ENCODE measurements at places on chromosomes 3 and 15.

DNA sequence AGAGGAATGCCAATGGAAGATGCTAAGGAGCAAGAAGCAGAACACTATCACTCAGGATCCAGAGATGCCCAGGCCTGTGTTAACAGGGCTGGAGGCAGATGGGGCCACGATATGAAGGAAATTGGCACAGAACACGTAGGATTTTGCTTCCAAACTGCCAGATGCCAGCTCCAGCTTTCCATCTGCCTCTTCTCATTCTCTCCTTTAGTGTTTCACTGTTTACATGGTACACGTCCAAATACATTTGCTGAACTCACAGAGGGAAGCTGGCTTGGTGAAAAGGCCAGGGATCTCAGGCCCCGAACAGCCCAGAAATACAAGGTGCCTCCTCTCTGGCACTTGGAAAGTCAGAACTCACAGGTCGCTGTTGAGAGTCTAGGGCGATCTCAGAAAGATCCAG lies 187.0 kb downstream of the NTRK3 start:
- no peak for DNase-seq

- DNase-seq: no peak
Measured at GRCh38 chr15:65336493-65337435, 32.3 kb downstream of the RNU5B-1 start.

- no peak for DNase-seq
Measured at GRCh38 chr3:71695000-71695482, 30.2 kb downstream of the EIF4E3 start.

GRCh38 chr15:100175406-100176114 lies 166.2 kb downstream of the ADAMTS17 start:
- DNase-seq: no peak

DNA sequence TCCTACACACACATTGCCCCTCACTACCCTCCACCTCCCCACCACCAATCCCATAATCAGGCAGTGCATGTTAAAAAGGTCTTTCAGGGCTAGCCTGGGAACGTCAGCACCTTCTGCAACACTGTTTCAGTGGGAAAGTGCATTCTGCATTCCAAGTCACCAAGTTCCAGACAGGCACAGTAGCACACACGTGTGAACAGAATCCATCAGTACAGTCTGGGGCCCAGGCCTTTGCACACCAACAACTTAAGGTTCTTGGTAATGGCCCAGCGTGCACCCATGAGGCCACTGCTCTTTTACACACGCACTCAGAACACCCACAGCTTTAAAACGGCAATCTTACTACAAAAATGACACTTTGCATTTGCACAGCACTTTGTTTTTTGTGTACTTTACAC lies 1.2 kb downstream of the ANXA2 start:
- DNase-seq: no peak

DNA sequence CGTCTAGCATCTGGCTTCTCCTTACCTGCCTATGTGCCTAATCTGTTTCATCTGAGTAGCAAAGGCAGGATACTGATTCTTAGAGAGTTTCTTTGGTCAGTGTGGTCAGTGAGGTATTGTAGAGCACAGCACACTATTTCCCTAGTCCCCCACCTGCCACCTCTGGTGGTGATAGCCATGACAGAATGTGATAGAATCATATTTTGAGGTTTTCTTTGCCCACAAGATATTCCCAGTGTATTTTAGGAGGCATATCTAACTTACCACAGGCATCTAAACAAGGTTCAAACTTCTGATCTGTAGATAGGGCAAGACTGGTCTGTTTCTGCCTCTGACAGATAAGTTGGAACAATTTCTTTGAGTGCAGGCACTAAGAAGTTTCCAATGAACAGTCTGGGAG lies 188.0 kb downstream of the SOX2 start:
- DNase-seq: no peak

GRCh38 chr3:58999134-58999773 lies 50.6 kb downstream of the CFAP20DC start:
- peak; percentile 37 for DNase-seq

DNA sequence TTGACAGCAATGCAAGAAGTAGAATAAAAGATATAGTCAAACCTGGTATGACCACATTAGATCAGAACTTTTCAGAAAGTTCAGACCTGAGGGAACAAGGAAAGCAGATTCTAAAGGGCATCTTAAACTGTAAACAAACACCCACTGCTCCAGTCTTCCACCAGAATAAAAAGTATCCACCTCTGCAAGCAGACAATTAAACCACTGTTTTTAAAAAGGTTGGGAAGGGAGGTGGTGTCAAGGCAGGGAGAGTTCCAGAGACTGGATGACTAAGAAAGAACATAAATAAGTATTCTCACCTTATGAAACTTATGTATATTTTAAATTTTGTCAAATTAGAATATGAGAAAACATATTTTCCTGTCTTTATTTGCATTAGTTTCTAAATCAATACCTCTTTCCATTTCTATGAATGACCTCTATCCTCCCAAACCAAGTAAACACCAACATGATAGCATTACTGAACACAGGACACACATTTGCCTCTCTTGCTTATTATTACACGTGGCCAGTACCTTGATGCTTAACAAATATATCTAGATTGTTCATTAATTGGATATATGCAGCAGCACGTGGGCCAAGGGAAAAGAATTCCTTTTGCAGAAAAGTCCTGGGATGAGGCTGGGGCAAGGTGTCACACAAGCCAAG lies 31.6 kb downstream of the PIK3CB start:
- DNase-seq: no peak

GRCh38 chr3:174101244-174101643 lies 703.7 kb downstream of the NLGN1 start:
- DNase-seq: peak; percentile 30

DNA sequence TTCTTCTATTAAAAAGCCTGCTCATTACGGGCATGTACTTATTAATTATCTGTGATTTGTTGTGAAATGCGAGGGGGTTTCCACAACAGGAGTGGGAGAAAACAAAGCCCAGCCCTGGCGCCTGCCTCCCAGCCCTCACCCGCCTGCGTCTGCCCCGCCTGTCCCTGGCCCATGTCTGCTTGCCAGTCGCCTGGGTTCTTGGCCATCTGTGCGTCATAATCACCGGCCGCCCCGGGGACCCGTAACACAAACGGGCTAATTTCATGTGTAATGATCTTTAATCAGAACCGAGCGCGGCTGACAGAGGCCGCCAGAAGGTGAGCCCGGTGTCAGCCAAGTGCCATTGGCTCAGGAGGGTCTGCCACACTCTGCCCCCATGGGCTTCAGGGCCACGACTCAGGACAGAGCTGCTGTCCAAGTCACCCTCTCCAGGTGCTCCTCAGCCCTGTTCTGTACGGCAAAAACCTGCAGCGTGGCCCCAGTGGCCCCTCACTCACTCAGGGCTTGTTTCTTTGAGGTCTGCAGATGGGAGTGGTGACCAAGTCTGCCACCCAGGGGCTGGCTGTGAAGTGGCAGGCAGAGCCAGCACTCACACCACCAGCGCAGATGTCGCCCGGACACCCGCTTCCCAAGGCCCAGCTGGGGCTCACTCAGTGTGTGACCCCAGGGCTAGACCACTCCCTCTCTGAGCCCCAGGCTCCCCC lies 28.8 kb upstream of the TMEM115 start:
- DNase-seq: no peak

- DNase-seq: no peak
Measured at GRCh38 chr15:83119968-83120581, 12.6 kb downstream of the TM6SF1 start.

GRCh38 chr3:43288850-43289249 lies 2.5 kb downstream of the SNRK start:
- no peak for DNase-seq

GRCh38 chr15:75577401-75578172 lies 1.5 kb downstream of the PTPN9 start:
- peak; percentile 43 for DNase-seq

DNA sequence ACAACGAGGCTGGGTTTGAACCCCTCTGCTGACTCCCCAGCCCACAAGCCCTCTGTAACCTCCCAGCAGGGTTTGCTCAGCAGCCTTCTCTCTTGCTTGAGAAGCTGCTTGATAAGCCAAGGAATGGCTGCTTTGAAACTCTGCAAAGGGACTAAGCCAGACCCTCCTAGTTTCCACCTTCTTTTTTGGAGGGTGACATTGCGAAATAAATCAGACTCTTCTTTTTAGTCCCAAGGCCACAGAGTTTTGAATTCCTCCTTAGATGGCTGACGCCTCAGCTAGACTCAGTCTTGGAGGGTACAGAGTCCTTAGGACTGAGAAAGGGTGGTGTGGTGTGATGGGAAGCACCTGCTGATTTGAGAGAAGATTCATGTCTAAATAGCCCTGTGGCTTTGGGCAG lies 1.2 kb downstream of the TGM4 start:
- DNase-seq: no peak

DNA sequence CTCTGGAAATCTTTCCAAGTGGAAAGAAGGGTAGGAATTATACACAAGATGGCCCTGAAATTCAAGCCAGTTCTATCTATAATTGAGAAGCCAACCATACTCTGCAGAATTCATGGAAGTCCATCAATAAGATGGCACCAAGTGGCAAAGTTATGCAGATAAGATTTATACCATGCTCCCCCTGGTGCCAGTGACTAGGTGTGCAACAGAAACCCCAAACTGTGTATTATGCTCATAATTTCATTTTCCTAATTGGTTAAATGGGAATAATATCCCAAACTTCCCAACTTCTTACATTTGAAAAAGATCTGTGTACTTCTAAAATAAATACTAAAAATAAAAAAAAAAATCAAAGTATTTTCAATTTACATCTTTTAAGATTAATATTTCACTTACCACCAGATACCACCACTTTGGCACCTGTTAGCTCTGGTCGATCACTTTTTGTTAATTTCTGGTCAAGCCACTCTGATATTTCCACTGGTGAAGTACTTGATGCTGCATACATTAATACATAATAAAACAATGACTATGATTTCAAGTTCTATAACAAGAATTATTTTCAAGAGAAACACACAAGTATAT lies 25.9 kb downstream of the ETFA start:
- peak; percentile 51 for DNase-seq

GRCh38 chr15:77826006-77826695 lies 193.4 kb upstream of the LINGO1 start:
- no peak for DNase-seq

DNA sequence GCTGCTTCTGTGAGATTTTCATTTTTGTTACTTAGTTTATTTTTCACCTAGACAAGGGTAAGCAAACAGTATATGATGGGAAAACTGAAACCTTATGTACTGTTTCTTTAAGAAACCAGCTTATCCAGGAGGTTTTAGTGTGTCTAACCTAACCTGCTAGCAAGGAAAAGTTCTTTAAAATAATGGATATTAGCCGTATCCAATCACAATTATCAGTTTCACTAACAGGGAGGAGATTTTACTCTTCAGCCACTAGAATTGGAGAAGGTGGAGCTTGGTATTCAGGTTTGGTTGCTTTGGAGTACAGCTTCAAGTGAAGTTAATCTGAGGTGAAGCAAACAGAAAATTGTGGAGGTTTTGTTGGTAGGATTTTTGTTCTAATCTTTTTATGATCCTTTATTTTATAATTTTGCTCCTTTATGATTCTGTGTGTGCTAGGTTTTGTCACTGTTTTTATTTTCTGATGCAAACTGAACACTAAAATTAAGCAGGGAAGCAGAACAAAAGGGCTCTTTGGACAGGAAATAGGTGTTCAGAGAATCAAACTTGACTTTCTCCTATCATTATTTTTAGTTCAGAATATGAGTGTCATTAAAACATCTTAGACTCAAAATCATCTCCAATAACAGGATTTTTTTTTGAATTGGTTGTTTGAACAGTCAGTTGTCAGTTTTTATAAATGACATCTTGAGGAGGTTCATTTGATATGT lies 13.0 kb downstream of the ZFAND6 start:
- DNase-seq: peak; percentile 91

- no peak for DNase-seq
Measured at GRCh38 chr3:52535411-52536111, 844 bp upstream of the UQCC5 start.

DNA sequence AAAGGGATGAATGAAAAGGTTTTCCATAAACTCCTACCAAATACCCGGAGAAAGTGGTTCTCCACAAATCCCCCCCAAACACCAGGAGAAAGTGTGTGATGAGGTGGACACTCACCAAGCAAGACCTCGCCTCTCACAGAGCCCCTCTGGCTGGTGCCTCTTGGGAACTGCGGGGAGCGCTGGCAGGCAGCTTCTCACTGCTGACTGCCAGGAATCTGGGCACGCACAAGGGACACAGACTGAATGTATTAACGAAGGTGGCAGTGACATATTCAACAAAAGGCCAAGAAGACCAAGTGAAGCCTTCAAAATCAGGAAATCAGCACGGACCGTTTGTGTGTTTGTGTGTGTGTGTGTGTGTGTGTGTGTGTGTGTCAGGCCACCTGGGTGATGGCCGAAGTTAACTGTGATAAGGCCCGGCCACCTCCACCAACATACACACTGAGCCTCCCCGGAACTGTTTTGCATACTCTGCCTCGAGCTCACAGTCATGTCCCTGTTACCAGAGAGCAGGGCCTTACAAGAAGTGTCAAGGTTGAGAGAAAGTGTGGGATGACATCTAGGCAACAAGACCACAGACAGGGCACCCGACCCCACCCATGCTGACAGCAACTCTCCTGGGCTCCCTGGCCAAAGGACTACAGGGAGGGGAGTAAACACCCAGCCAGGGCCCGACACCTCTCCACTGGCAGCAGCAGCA lies 18.0 kb downstream of the ATP10A start:
- no peak for DNase-seq

GRCh38 chr3:113914646-113915045 lies 33.2 kb upstream of the ZDHHC23 start:
- peak; percentile 45 for DNase-seq

DNA sequence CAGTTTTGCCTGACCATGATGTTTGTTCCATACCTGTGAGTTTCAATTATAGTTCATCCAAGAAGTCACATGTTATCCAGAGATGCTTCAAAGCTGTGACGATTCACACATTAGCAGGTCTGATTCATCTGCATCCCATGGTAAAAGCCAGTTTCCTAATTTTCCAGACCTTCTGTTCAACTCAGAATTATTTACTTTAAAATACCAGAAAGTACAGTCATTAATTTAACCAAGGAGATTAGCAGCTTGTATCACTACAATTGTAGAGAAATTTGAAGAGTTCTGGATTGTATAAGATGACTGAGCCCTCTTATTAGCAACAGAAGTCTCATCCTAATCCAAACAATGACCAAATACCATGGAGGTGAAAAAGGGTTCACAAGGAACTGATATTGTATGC lies 76.1 kb upstream of the THBS1 start:
- DNase-seq: peak; percentile 75

DNA sequence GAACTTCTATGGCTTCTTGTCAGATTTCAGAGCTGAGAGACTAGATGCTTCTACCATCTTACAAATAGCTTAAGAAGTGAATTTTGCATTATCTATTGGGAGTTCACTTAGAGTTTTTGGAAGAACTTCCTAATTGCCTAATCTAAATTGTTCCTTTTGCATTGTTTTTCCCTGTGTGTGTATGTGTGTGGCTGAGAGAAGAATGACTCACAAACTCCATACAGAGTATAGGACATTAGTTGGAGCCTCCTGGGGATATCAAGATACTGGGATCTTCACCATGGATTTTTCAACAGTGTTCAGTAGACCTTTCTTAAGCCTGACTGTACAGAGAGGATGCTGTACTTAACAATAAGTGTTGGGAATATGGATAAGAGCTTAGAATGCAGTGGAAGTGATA lies 10.9 kb downstream of the TLNRD1 start:
- DNase-seq: no peak

GRCh38 chr3:99777708-99778107 lies 40.0 kb upstream of the CMSS1 start:
- DNase-seq: no peak

GRCh38 chr3:15382405-15382923 lies 44.9 kb downstream of the METTL6 start:
- DNase-seq: no peak
